Ureter (tissue), 1 donor: ENCODE measurements at places on chromosomes 2 and 18. TPM values are rescaled to one million over a fixed set of nuclear protein-coding genes. Genes with fewer than 3 reads are reported as not detected.

PASK gene
- 17.4 TPM for total RNA-seq

GRCh38 chr2:237927986-237928385 lies 38.8 kb upstream of the UBE2F start:
- no peak for DNase-seq

DNA sequence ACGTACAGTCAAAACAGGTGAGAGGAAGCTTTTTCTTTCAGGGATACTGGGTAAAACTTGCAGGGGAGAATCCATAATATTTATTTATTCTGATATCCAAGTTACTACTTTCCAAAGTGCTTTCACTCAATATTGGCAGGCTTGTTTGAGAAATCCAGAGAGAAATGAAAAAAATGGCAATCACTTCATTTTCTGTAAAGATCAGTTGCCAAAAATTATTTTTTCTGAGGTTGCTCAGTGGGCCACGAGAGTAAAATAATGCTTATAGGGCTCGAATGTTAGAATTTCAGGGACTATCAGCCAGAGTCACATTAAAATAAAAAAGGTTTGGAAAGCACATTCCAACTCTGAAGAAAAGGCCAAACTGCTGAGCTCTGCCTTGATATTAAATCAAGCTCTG lies 324.6 kb upstream of the RND3 start:
- DNase-seq = no peak

- DNase-seq = no peak
These were observed 143.5 kb upstream of the SP5 start for GRCh38 chr2:170571612-170572011.

GRCh38 chr2:145601361-145601925 lies 1081.5 kb upstream of the ZEB2 start:
- DNase-seq = no peak

MLPH gene
- total RNA-seq = 236 TPM

- DNase-seq = no peak
These were observed 105.6 kb upstream of the LDLRAD4 start for GRCh38 chr18:13112982-13113381.

GRCh38 chr18:14941256-14941655 lies 193.3 kb downstream of the ANKRD30B start:
- DNase-seq = no peak

GRCh38 chr2:137261881-137262585 lies 496.7 kb downstream of the THSD7B start:
- DNase-seq = no peak

- no peak for DNase-seq
These were observed 16.2 kb downstream of the PARD6G start for GRCh38 chr18:80231151-80231550.

GRCh38 chr18:72648481-72648960 lies 104.4 kb upstream of the CBLN2 start:
- DNase-seq = no peak

RNU2-63P gene
- total RNA-seq = not detected

DNA sequence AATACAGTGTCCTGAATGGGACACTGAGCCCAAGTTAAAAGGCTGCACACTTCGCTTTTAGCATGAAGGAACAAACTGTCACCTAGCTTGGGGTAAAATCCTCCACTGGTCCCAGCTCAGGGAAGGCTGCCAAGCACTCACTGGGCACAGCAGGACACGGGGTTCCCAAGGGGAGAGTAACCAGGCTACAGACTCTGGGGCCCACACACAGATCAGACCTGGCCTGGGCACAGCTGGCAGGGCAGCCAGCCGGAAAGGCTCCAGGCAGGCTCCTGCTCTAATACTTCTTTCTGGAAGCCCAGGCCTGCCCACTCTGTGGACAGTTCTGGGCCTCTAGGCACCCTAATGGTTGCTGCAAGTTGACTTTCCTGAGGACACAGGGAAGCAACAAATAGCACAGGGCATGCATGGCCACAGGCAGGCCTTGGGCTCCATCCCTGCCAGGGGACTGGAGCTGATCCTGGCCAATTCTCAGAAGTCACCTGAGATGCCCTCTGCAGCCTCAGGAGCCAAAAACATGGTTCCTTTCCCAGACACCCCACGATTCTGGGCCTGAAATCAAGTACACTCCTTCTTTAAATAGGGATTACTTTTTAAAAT lies 18.7 kb upstream of the SULT1C3 start:
- no peak for DNase-seq

DNA sequence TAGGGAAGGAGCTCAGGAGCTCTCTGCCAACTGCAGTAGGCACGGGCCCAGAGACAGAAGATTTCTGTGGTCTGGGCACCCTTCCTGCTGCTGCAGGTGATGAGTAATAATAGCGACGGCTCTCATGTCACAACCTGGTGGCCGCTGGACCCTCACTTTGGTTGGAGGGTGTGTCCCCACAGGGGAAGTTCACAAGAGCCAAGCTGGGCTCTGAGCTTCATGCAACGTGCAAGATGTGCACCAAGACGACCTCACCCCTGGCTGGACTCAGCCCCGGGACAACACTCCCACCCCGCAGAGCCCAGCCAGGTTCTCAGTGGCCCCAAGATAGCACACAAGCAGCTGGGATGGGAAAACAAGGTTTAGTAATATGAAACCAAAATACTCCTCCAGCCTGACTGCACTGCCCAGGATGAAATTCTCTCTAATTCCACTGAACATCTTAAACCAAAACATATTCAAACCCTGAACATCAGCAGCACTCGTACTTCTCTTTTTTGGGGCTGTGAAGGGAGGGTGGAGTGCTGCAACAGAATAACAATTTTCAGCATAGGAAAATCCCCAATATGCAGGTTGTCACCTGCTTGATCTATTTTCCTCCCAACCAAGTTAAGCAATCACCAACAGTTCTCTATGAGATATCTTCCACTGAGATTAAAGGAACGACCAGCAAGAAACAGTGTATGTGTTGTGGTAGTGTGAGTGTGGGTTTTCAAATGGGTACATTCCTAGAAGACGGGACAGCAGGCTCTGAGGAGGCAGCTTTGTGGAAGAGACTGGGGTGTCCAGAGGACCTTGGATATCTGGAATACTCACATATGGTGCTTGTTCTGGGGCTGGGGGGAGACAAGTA lies 26.5 kb downstream of the BCL2 start:
- DNase-seq = no peak

- no peak for DNase-seq
These were observed 140.3 kb downstream of the NDUFA10 start for GRCh38 chr2:239884875-239885274.

- DNase-seq = no peak
These were observed 8.8 kb upstream of the IFIH1 start for GRCh38 chr2:162327134-162327769.

GRCh38 chr2:33388996-33389395 lies 87.5 kb upstream of the RASGRP3 start:
- no peak for DNase-seq

AOX1 gene
- total RNA-seq = 56.6 TPM

RAB6C gene
- total RNA-seq = 0.34 TPM

- DNase-seq = no peak
These were observed 219.1 kb downstream of the TRIB2 start for GRCh38 chr2:12935796-12936195.

GRCh38 chr2:44562737-44563136 lies 201.0 kb downstream of the CAMKMT start:
- no peak for DNase-seq
